ENCODE measurements at places on chromosomes 12 and 14.

DNA sequence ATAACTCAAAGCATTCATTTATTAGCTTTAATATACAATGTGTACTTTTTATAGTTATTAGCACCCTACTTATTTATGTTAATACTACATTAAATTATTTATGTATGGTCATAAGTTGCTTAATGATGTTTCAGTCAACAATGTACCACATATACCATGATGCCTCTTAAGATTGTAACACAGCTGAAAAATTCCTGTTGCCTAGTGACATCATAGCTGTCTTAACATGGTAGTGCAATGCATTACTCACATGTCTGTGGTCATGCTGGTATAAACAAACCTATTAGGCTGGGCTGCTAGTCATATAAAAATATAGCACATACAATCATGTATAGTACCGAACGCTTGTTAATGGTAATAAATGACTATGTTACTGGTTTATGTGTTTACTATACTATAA is 120.4 kb downstream of the ANO6 start:
- no peak for DNase-seq

DNA sequence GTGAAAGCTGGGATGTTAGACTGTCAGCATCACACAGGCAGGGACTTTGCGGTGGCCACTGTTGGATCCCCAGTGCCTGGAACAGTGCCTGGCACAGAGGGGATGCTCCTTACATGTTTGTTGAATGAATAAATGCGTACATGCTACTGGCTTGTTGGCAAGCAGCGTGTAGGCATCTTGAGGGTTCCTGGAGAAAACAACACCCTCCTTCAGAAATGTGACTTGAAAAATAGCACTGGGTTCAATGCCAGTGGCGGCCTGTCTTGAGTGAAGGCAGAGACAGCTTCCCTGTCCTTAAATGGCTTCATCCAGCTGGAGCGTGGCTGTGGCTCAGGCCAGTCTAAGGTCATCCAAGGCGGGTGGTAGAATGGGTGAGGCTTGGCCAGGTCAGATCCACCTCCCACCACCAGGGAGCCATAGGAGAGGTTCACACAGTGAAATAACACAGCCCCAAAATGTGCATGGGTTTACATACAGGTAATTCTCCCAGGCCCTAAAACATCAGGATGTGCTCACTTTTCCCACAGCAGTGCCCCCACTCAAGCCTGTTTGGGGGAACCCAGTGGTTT is 171.4 kb downstream of the PHETA1 start:
- no peak for DNase-seq

DNA sequence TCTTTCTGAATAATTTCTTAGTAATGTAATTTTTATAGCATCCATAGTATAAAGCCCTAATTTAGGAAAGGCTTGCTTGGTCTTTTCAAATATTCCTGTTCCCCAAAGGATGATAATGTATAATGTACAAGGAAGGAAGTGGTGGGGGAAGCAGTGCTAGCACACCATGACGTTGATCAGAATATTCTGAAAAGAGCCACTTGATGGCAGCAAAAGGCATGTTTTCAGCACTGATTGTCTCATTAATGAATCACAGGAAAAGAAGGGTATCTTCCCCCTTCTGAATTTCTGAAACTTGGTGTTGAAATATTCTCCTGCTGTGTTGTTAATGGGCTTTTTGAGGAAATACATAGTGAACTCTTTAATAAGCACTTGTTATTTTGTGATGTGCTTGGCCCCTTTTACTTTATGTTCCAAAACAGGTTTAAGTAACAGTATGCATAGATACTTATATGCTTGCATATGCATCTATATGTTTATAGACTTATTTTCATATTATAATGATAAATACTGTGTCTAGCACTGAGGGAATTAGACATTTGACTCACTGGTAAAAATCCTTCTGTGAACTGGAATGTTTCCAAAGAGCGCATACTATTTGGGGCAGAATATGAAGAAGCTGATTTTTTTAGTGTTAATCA is 122.0 kb downstream of the TMEM117 start:
- DNase-seq = peak; percentile 2

GRCh38 chr14:63179383-63179782 is 24.9 kb upstream of the RHOJ start:
- no peak for DNase-seq

DNA sequence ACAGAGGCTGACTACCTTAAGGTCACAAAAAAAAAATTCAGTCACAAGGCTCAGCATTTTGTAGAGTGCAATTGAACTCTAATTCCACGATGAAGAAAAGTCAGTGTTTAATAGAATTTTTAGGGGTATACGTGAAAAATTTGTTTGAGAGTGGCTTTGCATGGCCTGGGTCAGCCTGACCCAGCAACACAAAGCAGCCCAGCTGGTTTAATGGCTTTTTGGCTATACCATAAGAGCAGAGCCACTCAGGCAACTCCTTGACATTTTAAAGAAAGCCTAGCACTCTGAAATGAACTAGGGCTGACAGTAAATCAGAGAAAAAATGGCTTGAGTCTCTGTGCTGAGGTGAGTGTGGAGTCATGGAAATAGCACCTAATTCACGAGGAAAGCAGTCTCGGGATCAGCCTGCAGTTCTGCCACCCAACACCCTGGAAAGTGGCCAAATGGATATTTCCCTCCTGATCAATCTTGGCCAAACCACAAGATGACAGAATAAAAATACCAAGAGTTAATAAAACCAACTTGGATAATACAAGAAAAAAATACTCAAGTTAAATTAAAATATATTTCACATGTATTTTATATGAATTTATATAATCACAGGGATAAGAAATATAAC is 59.5 kb downstream of the GALNT4 start:
- no peak for DNase-seq

- no peak for DNase-seq
These were observed 38.7 kb downstream of the WIF1 start for GRCh38 chr12:65082406-65082805.

DNA sequence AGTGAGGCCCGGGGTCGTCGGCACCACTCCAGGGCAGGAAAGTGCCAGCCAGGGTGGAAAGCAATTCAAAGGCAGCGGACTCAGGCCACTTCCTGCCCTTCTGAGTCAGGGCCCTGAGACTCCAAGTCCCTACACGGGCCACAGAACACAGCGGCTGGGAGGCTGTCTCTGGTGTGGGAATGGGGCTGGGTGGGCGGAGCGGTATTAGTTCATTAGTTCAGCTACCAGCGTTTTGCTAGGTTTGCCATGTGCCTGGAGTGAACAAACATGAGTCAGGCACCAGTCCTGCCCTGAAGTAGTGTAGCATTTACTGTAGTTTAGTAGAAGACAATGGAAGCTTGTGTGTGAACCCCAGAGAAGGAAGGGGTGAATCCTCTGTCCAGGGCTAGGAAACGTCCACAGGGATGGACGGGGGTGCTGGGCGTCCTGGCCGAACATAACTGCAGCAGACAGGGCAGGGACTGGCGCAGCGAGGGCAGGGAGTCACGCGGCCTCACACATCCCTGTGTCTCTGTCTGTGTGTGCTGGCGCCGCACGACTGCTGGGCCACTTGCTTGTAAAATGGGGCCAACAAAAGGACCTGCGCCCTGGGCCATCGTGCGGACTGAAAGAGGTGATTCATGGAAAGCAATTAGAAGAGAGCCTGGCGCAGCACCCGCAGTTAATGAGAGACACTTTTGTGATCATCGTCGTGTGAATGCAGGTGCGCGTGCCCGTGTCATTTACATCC is 186.4 kb upstream of the PRMT8 start:
- DNase-seq = no peak

DNA sequence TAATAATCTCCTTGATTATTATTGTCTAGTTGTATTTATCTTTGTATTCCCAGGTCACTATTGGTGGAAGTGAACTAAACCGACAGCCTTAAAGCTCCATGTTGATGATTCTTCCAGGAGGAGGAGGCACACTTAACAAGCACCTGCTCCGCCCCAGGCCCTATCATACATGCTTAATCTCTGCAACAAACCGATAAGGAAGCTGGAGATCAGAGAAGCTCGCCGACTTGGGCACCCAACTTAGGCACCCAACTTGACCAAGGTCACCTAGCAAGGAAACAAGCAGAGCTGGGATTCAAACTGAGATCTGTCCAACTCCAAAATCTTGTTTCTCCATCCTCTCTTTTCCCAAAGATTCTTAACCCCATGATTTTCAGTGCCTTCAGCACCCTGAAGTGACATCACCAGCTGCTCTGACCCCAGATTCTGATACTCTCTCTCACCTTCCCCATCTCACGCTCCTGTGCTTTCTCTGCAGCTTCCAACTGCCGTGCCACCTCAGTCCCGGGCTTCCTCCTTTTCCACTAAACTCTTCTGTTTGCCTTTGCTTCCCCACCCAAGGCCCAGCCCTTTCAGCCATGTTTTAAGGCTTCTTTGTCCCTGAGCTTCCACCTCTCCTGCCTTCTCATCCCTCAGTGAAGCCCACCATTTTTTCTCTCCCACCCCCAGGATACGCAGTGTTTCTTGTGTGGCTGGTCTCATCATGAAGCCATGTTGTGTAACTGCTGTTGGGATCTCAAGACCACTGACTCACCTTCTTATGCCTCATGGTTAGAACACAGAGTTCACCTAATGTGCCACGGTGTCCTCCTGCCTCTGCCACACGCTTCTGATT is 6.6 kb upstream of the KRT18 start:
- no peak for DNase-seq

- peak; percentile 19 for DNase-seq
These were observed 103.3 kb upstream of the CCDC175 start for GRCh38 chr14:59679872-59680271.

DNA sequence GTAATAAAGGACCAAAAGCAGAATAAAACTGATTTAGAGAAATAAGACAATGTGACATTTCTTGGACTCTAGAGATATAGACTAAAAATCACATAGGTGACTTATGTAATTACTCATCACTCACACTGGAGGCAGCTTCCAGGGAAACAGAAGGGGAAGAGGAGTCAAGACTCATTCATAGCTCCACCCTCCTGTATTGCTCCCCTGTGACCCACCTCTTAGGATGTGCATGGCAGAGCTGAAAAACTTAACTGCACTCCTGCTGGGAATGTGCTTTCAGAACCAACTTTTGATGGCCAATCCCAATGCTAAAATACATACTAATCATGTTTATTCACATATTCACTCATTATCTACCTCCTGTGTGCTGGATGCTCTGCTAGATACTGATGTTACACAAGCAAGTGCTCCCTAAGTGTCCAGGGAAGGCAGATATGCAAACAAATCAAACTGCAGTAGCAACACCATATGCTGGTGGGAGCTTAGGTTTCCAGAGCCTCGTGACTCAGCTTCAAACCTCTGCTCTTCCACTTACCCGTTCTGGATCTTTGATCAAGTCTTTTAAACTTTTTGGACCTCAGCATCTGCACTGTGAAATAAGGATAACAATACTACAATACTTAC is 316.1 kb downstream of the GALC start:
- DNase-seq = peak; percentile 51

- DNase-seq = no peak
These were observed 30.4 kb upstream of the LRIG3 start for GRCh38 chr12:58950739-58951100.

DNA sequence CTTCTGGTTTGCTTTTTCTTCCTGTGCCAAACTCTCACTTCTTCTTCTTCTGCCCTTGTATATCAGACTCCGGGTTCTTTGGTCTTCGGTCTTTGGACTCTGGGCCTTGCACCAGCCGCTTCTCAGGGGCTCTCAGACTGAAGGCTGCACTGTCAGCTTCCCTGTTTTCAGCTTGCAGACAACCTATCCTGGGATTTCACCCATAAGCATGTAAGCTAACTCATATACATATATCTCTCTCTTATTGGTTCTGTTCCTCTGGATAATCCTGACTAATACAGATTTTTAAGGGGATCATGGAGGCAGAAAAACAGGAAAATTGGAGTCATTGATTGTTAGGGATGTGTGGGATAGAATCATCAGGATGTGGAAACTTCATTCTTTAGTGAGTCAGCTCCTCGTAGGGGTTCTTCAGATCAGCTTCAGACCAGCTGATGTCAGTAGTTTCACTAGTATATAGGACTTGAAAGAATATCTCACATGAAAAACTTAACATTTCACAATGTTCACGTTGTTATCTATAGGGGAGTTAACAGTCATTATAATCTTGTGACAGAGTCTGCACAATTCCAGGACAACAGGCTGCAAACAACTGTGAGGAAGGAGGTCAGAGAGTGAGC is 102.9 kb downstream of the RASSF9 start:
- DNase-seq = no peak

GRCh38 chr12:49975318-49975761 is 2.6 kb downstream of the AQP6 start:
- no peak for DNase-seq

DNA sequence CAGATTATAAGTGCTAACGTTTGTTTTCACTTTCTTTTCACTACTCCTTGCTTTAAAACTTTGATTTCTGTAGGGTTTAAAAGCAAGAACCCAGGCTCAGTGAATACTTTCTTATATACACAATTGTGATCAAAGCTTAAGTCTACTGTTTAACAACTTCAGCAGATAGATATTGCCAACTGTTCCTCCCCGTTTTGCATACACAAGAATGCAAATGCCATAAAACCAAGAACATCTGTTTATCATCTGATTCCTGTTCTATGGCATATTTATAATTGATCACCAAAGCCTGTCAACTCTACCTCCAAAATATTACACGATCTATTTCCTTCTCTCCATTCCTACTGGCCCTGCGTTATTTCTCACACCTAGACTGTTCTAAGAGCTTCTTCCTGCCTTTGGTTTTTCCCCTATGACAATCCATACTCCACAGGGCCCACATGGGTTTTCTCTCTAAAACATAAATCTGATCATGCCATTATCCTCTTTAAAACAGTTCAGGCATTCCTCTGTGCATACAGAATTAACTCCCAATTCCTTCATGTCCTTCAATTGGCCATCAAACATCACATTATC is 15.9 kb downstream of the MED13L start:
- DNase-seq = no peak

DNA sequence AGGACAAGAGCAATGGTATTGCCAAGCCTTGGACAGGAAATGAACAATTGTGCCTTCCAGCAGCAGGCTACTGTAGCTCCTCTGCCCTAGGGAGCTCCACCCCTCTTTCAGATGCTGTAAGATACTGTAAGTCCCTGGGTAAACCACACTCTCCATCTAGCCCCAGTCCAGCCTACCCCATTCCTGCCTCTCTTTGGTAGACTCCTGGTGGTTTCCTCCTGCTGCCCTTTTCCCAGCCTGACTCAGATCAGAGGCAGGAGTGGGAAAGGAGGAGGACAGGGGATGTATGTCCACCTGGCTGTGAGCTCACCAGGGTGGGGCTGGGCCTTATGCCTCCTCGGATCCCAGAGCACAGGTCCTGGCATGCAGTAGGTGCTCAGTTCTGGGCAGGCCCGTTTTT is 174.6 kb downstream of the ESRRB start:
- no peak for DNase-seq

DNA sequence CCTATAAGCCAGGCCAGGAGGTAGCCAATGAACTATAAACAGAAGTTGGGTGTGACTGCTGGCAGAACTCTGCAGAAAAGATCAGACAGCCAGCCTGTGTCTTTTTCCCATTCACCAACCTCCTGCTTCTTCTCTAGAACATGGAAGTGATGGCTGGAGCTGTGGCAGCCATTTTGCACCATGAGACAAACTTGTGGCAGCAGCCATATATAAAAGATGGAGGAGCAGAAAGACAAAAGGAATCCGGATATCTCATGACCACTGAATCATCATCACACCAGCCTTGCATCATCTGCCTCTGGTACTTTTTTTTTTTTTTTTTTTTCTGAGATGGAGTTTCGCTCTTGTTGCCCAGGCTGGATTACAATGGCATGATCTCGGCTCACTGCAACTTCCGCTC is 8.7 kb downstream of the BEGAIN start:
- DNase-seq = no peak
